Stimulated activated CD8-positive, alpha-beta memory T cell treated with anti-CD3 and anti-CD28 coated beads, Interleukin-2, amount 100 ng/mL, for 48 hours (primary cell): ENCODE measurements at places on chromosomes 7 and 10.

DNA sequence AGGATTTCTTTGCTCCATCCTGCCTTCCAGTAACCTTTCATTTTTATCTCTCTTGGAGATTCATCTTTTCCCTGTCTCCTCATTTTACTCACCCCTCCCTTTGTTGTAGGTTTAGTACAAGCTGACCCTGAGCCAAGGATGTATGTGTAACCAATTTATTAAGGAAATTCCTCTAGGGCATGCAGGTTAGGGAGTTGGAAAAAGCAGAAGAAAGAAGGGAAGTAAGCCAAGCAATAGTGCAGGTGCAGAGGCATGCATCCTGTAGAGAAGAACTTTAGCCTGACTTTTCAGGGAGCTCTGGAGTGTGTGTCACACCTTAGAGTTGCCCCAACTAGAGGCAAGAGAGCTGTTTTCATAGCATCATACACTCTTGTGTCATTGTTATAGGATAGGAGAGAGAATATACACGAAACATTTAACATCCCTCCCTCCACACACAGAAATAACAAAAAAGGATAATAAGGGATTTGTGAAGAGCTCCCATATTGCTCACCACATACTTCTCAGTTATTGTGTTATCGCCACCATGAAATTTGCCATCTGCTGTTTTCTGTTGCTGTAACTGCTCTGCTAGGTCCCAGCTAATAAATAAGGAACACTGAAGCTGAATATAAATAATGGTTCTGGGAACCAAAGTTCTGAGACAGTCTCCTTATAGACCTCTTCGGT lies 21.8 kb upstream of the SEMA3C start:
- DNase-seq = no peak

- DNase-seq = no peak
These were observed 222.0 kb downstream of the PRPF18 start for GRCh38 chr10:13808556-13809391.

DNA sequence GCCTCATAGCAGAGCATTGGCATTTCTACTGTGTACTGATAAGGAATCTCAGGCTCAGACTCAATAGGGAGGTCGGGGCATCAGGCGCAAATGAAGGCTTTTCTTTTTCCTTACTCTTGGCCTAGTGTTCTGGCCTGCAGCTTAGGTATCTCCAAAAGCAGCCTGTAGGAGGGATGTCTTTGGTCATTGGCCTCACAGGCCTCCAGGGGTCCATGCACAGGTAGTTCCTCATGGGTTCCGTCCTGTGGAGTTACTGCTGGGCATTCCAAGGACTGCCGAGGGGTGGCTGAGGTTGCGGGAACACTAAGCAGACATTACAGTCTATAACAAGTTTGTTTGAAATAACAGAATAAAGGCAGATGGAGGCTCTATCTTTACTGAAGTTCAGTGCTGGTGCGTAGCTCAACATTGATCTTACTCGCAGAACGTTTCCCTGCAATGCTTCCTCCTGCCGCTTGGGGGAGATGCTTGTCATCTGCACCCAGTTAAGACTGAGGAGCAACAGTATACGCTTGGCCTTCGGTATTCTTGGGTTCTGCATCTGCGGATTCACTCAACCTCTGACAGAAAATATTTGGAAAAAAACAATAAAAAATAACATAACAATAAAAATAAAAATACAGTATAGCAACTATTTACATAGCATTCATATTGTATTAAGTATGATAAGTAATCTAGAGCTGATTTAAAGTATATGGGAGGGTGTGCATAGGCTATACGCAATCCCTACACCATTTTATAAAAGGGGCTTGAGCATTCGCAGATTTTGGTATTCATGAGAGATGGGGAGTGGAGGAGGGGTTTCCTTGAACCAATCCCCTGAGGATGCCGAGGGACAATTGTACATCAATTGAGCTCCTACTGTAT lies 58.9 kb downstream of the SH2D4B start:
- DNase-seq = peak; percentile 8

- no peak for DNase-seq
These were observed 73.2 kb downstream of the SPDYE5 start for GRCh38 chr7:75565132-75565837.

DNA sequence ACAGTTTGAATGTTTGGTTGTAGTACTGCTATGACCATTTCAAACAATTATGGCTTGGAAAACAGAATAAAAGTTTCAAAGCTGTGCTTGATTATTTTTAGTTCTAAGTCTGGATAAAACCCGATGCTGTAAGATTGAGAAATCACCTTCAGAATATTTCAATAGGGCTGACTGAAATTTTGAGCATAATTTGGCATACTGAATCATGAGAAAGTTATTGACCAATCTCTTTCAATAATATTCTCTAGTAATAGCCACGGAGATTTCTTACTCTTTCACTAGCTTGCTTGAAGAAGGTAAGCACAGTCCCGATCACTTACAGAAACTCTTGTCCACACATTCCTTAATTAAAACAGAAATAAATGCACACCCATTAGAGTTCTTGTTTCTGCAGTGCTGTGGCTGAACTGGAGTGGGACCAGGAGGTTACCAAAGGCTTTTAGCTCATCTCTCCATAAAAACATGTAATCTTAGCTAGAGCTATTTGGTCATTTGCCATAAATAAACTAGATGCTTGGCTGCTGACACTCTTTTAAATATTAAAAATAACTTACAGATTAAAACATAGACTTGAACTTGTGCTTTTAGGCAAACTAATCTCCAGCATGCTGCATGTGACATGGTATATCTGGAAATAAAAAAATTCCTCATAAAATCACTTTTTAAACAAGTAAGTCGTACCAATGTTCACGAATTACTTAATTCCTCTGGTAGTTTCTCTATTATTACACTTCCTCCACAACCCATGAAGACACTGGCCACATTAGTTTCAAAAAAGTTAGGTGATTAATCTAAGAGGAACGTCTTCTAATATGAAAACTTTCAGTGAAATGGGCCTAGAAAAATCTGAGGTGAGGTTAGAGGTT lies 97.8 kb downstream of the AGMO start:
- no peak for DNase-seq

DNA sequence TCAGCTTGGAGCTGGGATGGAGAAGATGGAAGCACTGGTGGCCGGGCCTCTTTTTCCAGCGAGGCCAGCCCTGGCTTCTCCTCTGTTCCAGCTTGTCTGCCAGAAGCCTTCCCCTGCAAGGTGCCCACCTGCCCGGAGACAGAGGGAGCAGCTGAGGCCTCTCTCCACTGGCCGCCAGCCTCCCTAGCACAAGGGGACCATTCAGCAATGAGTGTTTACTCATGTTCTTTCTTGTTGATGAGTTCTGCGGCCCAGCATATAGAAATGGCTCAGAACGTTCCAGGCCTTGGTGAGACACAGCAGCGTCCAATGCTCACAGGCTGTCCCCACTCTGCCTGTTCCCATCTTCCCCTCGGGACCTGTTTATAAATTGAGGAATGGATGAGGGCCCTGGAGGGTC lies 47.3 kb downstream of the CHST3 start:
- DNase-seq = no peak

GRCh38 chr10:33573606-33574005 lies 239.1 kb upstream of the NRP1 start:
- DNase-seq = no peak

- DNase-seq = no peak
These were observed 110.7 kb downstream of the PLCE1 start for GRCh38 chr10:94104316-94105000.

- DNase-seq = no peak
These were observed 103.0 kb downstream of the DOCK4 start for GRCh38 chr7:112103246-112103645.

GRCh38 chr7:131633342-131633843 lies 77.0 kb upstream of the PODXL start:
- DNase-seq = no peak

GRCh38 chr10:113455947-113456346 lies 96.9 kb upstream of the HABP2 start:
- no peak for DNase-seq

GRCh38 chr10:119496273-119496672 lies 46.2 kb downstream of the RGS10 start:
- DNase-seq = peak; percentile 61

DNA sequence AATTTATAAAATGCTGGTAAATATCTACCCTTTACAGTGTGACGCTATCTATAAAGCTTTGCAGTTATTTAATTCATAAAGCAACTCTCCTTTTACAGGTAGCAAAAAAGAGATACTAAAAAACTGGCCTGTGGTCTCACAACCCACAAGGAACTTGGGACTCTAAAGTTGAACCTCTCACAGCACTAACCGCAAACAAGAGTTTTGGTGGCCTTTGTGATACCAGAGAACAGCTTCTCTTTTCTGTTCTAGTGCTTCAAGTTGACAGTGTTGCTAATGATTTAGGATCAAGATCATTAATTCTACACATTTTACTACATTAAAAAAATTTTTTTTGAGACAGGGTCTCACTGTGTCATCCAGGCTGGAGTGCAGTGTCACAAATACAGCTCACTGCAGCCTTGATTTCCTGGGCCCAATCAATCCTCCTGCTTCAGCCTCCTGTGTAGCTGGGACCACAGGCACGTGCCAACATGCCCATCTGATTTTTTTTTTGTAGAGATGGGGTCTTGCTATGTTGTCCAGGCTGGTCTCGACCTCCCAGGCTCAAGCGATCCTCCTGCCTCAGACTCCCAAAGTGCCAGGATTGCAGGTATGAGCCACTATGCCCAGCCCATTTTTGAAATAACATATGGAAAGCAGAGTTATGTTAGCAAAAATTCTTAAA lies 56.0 kb upstream of the ST8SIA6 start:
- DNase-seq = no peak
